ENCODE measurements at places on chromosomes 2 and 18.
A peak's percentile ranks its signal among the peaks of the same experiment; 100 is the strongest.

- peak; percentile 91 for DNase-seq
Measured at GRCh38 chr2:237572021-237572741, 5.8 kb downstream of the PRLH start.

DNA sequence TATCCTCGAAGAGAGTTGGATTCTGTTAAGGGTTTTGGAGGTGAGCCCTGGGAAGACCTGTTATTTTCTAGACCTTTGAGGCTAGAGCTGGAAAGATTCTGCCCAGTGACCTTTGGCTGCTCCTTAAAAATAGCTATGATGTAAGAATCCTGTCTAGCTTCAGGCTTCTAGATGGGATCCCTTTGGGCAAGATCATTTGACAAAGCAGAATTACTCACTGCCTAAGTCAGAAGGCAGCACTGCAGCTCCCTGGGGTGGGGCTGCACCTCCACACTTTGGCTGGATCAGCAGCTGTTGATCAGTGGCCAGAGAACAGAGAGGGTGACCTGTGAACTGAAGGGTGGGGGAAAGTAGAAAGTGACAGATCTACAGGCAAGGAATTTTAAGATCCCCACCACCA lies 103.8 kb downstream of the ASAP2 start:
- DNase-seq: no peak

DNA sequence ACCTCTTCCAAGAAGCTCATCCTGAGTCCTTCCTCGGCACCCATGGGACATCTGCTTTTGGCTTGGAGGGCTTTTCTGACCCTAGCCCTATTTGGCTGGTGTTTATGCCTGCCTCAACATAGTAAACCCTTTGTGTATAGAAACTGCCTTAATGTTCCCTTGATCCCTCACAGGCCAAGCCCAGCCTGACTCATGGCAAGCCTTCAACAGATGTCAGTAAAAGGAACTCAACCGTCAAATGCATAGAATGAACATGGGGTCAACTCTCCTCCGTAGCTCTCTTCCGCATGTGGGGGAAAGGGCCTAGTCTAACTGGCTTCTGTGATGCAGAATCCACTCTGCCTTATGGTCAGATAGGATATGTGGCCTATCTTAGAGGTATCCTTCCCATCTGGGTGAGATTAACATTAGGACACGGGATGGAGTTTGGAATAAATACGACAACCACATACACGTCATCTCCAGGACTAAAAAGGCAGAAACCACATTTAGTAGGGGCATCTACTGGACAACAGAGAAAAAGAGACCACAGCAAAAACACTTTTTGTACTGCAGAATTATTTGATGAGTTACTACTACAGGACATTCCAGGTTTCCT lies 2.5 kb upstream of the NPAS2 start:
- DNase-seq: no peak

DNA sequence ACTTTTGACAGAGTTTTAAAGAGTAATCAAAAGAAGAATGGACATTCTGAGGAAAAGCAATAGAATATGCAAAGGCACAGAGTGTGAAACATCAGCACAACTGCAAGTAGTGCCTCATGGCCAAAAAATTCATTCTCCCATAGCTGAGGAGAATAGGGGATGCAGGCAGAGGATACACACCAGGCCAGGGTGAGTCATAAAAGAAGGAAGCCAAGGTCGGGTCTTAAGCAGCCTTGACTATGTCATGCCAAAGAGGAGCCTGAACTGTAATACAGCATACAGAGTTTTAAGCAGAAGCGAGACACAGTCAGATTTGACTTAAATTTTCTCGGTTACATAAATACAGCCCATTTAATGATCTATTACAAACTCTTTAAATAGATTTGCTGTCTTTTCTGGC lies 165.0 kb downstream of the LNPK start:
- DNase-seq: peak; percentile 25

- DNase-seq: no peak
Measured at GRCh38 chr2:220664272-220665107, 907.6 kb downstream of the EPHA4 start.

- DNase-seq: no peak
Measured at GRCh38 chr18:67864677-67865340, 348.3 kb upstream of the DSEL start.

DNA sequence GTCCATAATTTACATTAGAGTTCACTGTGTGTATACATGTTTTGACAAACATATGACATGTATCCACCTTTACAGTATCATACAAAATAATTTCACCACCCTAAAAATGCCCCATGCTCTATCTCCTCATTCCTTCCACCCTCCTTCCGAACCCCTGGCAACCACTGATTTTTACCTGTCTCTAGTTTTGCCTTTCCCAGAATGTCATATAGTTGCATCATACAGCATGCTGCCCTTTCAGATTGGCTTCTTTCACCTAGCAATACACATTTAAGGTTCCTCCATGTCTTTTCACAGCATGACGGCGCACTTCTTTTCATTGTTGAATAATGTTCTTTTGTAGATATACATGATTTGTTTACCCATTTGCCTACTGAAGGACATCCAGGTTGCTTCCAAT lies 10.4 kb downstream of the LRPPRC start:
- no peak for DNase-seq

- no peak for DNase-seq
Measured at GRCh38 chr2:115414466-115414865, 972.0 kb downstream of the DPP10 start.
